T-helper 9 cell (primary cell): ENCODE measurements at places on chromosomes 3 and 15.

- no peak for DNase-seq
Observed at GRCh38 chr3:38140326-38141172, 2.1 kb downstream of the MYD88 start.

DNA sequence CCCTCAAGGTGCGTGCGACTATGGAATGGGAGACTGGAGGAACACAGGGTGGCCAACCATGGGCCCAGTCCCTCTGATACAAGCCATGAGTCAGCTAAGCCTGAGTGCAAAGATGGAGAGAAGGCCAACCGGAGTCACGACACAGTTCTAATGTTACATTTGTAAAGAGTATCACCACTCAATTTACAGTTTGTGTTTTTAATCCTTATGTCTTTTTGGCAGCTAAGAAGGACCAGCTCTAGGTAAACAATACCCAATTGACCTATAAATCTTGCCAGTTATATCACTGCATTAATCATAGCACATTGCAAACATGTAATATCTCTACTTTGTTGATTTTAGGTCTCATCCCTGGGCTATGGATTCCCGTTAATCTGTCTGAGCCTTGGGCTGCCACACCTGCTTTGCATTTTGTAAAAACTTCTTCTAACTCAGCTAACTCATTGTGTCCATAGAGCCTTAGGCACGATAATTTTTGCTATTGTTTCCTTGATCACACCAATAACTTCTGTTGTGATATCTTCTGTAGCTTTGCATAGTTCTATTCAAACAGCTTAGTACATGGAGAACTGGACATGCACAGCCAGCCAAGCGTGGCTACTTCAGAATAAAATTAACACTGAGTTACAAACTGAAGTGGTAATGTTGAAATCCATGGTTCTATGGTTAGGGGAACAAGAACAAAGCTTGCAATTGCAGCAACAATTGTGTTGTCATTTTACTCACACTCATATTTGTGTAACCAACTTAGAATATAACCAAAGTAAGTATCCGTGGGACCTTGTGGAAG is 50.3 kb downstream of the LSM3 start:
- DNase-seq, result no peak

DNA sequence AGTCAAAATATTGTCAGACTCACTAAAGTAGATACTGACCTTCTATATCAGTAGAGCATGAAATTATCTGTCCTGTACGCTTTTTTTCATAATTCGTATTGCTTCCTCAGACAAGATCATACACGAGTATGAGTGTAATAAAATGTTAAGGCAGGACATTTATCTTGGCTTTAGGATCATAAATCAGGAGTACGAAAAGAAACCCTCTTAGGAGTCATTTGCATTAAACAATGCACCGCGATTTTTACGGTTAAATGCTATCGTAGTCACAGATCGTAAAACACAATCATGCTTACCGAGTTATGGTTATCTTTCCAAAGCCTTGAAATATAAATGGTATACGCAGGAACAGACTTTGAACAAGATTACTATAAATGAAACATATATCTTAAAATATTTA is 510.3 kb upstream of the ROBO1 start:
- no peak for DNase-seq

DNA sequence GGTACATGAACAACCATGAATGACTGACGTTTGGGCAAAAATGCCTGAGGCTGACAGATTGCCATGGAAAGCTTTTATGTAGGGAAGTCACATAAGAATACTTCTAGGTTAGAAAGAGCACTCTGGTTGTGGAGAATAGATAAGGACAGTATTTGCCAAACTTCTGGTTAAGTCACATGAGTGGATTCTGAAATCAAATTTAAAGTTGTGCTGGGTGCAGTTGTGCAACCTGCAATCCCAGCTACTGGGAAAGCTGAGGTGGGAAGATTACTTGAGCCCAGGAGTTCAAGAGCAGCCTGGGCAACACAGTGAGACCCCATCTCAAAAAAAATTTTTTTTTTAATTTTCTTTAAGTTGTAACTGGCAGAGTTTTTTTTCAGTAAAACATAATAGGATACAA is 7.2 kb upstream of the ZNF148 start:
- no peak for DNase-seq

GRCh38 chr3:45345846-45346580 is 42.4 kb upstream of the LARS2 start:
- no peak for DNase-seq

DNA sequence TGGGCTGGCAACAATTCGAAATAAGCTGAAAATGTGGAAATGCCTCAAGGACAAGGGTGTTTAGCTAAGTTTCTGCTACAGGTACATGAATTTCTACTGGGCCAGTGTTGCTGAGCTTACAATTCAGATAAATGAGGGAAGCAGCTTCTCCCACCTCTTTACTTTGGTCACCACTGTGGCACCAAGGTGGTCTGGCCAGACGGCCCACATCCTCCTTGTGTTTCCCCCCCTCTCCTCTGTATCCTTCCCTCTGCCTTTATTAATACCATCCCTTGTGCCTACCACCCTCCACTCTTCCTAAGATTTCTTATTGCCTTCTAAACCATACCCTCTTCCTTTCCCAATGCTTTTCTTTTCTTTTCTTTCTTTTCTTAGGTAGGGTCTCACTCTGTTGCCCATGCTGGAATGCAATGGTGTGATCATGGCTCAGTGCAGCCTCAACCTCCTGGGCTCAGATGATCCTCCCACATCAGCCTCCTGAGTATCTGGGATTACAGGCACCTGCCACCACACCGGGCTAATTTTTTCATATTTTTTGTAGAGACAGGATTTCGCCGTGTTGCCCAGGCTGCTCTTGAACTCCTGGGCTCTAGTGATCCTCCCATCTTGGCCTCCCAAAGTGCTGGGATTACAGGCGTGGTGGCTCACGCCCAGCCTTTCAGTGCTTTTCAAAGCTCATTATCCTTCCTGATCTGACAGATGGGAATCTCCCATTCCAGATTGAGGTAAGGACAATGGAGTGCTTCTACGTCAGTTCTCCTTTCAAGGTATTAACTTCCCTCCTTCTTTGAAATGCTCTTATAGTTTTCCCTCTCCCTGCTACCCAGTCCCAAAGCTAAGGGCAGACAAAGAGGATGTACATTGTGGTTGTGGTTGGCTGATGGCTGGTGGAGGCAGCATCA is 14.8 kb downstream of the ANXA2 start:
- DNase-seq, result no peak
